ENCODE measurements at places on chromosomes 6 and 20. TPM values are rescaled to one million over a fixed set of nuclear protein-coding genes. Genes with fewer than 3 reads are reported as not detected.

DNA sequence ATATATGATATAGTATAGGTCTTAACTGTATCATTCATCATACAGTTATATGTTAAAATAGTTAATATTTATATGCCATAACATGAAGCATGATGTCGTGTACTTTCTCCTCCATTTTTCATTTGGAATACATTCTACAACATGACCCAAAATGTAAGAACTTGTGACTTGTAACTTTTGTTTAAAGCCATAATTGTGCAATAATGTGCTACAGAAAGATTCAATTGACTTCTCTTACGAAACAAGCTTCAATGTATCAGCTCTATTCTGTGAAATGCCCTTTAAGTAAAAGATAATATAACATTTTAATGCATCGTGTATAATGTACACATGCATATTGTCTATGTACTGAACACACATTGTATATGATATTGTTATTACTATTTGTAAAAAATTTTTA lies 76.7 kb upstream of the FABP7 start:
- H3K4me1 ChIP-seq, result no peaks in the 10 kb centered on the region
- no peaks in the 10 kb centered on the region for H3K27me3 ChIP-seq
- H3K27ac ChIP-seq, result no peak overlapping the region
- H3K4me3 ChIP-seq, result no peak overlapping the region
- DNase-seq, result no peak

- H3K36me3 ChIP-seq, result peaks cover 9% of the 10 kb centered on the region
- no peaks in the 10 kb centered on the region for H3K27me3 ChIP-seq
- peaks cover 95% of the 10 kb centered on the region for H3K4me1 ChIP-seq
- peak overlapping the region; percentile 98 for H3K27ac ChIP-seq
- DNase-seq, result no peak
Measured at GRCh38 chr6:111761783-111762312, 111.4 kb downstream of the FYN start.

DNA sequence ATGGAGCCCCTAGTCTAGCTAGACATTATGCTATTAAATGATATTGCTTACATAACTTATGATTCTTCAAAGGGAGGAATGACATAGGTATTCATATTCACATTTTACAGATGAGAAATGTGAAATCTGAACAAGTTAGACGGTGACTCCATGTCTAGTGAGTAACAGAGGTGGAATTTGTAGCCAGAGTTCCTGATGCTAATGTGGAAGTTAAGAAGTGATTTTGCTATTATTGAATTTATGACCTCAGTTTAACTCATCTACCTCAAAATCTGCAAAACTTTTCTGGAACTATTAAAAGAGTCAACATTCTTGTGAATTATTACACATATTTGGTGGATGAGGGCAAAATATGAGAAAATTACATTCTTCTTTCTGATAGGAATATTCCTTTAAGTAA lies 347.6 kb upstream of the MMS22L start:
- H3K36me3 ChIP-seq, result no peaks in the 10 kb centered on the region
- H3K4me3 ChIP-seq, result no peak overlapping the region
- no peaks in the 10 kb centered on the region for H3K27me3 ChIP-seq

DNA sequence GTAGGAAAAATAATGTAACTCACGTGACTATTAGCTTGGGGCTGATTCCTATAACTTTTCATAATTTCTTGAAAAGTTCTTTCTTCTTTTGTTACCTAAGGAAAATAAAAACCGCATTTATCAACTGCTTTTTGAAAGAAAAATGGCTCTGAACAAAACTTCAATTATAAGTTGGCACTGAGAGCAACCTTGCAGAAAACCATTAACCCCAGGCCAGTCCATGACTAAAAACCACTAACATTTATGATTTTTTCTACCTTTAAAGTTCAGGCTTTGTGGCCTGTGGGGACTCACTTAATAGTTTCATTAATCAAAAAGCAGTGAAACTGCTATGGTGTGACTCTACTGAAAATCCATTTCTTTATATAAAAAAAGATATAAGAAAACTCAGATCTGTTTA lies 69.1 kb upstream of the SAMHD1 start:
- H3K27me3 ChIP-seq, result no peaks in the 10 kb centered on the region
- H3K36me3 ChIP-seq, result peaks cover 4% of the 10 kb centered on the region
- H3K4me3 ChIP-seq, result no peak overlapping the region
- H3K4me1 ChIP-seq, result peaks cover 9% of the 10 kb centered on the region

- no peak overlapping the region for H3K4me3 ChIP-seq
- no peak overlapping the region for H3K27ac ChIP-seq
- H3K4me1 ChIP-seq, result no peaks in the 10 kb centered on the region
- no peak for DNase-seq
- H3K27me3 ChIP-seq, result peaks cover 2% of the 10 kb centered on the region
Measured at GRCh38 chr20:32647606-32648005, 26.1 kb downstream of the C20orf203 start.

DNA sequence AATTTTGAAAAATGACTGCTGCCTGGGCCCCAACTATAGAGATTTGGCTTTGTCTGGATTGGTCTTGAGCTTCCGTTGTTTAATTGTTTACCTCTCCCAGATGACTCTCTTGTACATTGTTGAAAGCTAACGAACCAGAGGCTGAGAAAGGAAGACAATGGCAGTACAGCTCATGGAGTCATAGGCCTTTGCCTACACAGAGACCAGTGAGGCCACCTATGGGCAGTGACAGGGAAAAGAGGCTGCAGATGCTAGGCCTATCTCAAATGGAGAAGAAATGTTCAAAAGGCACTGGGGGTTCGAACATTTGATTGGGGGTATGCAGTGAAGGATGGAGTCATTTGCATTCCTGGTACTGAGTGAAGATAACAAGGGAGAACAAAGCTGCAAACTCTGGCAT lies 29.1 kb downstream of the OPN5 start:
- H3K4me1 ChIP-seq, result no peaks in the 10 kb centered on the region
- H3K4me3 ChIP-seq, result no peak overlapping the region
- no peak for DNase-seq
- H3K27ac ChIP-seq, result no peak overlapping the region

- H3K27me3 ChIP-seq, result no peaks in the 10 kb centered on the region
- H3K4me1 ChIP-seq, result no peaks in the 10 kb centered on the region
- no peak overlapping the region for H3K27ac ChIP-seq
- no peak overlapping the region for H3K4me3 ChIP-seq
- no peak for DNase-seq
Measured at GRCh38 chr6:2810092-2810671, 31.5 kb downstream of the SERPINB1 start.

DNA sequence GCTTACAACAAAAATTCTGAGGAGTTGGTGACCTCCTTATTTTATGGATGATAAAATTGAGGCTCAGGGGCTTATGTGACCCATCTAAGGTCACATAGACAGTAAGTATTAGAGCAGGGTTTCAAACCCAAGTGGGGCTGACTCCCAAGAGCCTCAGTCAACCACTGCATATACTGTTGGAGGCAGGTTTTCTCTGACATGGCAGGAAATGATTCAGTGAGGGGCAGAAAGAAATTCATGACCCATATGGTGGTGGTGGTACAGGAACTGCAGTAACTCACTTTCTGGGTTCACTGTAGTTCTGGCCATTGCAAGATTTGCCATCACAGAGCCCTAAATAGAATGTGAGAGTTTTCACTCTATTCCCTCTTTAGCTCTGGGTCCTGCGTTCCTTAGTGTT lies 132.0 kb upstream of the ENPP5 start:
- no peaks in the 10 kb centered on the region for H3K4me1 ChIP-seq
- H3K36me3 ChIP-seq, result no peaks in the 10 kb centered on the region
- no peak overlapping the region for H3K27ac ChIP-seq

DNA sequence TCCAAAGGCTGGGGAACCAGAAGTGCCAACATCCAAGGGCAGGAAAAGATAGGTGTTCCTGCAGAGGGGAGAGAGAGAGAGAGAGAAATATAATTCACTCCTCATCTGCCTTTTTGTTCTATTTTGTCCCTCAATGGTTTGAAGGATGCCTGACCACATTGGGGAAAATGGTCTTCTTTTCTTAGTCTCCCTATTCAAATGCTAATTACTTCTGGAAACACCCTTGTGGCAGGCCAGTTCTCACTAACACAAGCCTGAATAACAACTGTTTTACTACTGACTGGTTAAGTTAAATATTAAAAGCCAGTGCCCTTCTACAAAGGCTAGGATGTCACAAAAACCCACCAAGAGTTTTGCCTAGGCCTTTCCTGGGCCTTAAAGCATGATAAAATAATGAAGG lies 425.4 kb upstream of the HTR1E start:
- H3K27ac ChIP-seq, result no peak overlapping the region
- DNase-seq, result no peak
- no peaks in the 10 kb centered on the region for H3K36me3 ChIP-seq
- H3K27me3 ChIP-seq, result no peaks in the 10 kb centered on the region
- no peaks in the 10 kb centered on the region for H3K4me1 ChIP-seq

DNA sequence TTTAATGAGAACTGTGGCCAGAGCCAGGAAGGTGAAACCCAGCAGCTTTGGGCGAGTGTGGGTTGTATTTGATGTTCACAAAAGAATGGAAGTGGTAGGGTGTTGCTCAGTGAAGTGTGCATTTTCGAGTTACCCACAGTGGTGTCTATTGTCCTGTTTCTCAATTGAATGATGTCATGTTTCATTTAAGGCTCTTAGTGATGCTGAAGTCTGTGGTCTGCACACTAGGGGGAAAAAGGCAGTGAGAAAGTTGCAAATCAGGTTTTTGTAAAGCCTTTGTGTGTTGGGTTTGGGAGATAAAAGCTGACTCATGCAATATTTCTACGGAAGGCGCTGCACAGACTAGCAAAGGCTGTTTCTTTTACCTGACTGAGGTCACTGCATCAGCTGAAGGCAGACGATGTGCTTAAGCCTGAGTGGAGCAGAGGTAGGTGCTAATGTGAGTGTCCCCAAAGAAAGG lies 121.1 kb downstream of the PLEKHG1 start:
- DNase-seq, result no peak
- H3K27me3 ChIP-seq, result no peaks in the 10 kb centered on the region
- H3K27ac ChIP-seq, result no peak overlapping the region

Gene B3GAT2
- total RNA-seq, result not detected

Gene BFSP1
- 0.53 TPM for total RNA-seq

Gene GPX5
- total RNA-seq, result not detected
